ENCODE measurements at places on chromosomes 12 and 14.

GRCh38 chr12:113469949-113470743, 1.5 kb downstream of the LHX5 start:
- DNase-seq: no peak

DNA sequence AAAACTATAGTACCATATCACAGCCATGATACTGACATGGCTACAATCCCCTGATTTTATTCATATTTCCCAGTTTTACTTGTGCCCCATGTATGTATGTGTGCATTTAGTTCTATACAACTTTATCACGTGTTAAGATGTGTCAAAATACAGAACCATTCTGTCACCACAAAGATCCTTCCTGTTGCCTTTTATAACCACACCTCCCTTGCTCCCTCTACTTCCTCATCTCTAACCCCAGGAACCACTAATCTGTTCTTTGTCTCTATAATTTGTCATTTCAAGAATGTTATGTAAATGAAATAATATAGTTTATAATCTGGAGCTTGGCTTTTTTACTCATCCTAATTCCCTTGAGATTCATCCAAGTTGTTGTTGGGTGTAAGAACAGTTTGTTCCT, 358.4 kb downstream of the DPF3 start:
- no peak for DNase-seq

DNA sequence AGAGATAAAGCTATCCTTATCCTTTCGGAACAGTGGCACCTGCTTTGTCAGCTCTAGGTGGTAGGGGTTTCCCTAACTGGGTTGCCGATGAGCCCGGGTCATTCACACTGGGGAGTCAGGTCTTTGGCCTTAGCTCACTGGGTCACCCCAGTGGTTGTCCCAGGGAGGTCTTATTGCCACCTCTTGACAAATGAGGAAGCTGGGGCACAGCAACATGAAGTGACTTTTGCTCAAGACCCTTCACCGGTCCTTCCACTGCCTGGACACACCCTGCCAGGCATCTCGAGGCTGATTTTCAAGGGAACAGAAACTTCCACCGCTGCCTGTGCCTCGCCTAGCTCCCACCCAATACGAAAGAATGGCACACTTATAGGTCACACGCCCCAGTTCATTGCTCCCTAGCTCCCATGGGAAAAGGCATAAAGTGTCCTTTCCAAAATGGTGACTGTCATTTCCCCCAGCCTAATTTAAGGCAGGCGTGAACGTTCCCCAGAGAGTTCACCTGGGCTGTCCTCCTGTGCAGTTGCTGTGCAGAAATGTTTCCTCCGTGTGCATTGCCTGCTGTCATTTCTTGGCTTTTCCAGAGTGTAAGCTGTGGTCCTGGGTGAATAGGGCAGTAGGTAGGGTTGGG, 156.1 kb upstream of the CCND2 start:
- no peak for DNase-seq

- DNase-seq: peak; percentile 24
Measured at GRCh38 chr12:121132601-121133481, at the start of gene P2RX7. Gene P2RX7, plus strand, starts transcription at chr12:121132876. Its CDS starts 95 bp downstream, at chr12:121132971.

DNA sequence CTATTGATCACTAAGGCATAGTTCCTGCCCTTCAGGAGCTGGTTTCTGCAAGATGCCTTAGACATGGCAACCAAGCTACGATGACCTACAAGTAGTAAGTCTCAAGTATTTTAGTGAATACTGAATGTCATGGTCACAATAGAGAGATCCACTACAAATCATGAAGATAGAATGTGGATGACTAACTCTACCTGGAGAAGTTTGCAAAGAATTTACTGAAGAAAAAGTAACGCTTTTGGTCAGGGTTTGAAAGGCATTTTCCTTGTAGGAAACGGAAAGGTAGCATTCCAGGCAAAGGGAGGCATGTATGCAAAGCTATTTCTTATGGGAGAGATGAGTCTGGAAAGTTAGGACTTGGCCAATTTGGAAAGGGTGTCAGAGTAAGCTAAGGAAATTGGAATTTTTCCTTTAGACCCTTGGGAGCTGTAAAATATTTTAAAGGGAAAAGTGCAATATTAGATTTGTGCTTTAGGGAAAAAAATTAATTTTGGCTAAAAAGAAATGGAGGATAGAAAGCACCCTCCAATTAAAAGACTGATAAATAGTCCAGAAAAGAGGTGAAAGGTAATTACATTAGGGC, 377.5 kb downstream of the EGLN3 start:
- no peak for DNase-seq

GRCh38 chr14:27410981-27411380, 813.1 kb upstream of the NOVA1 start:
- no peak for DNase-seq

DNA sequence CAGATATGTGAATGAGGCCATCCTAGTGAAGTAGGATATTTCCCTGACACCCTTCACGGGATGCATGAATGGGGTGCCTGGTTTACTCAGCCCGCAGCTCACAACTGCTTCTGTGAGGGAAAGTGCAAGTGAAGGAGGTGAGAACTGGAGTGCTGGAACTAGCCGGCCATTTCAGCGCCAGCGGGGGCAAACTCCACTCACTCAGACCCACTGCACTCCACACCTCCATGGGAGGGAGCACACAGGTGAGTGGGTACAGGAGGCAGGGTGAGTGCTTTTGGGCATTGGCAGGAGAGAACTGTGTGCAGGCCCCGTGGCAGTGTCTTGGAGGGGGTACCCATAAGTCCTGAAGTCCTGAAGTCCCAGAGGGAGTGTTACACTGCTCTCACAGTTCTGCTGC, 1008.4 kb downstream of the SLC6A15 start:
- no peak for DNase-seq

- no peak for DNase-seq
Measured at GRCh38 chr12:34598352-34598827, 576.1 kb downstream of the ALG10 start.

- DNase-seq: no peak
Measured at GRCh38 chr12:4227046-4227445, 46.5 kb upstream of the CCND2 start.

GRCh38 chr14:103087343-103087835, 3.4 kb downstream of the LBHD2 start:
- no peak for DNase-seq

DNA sequence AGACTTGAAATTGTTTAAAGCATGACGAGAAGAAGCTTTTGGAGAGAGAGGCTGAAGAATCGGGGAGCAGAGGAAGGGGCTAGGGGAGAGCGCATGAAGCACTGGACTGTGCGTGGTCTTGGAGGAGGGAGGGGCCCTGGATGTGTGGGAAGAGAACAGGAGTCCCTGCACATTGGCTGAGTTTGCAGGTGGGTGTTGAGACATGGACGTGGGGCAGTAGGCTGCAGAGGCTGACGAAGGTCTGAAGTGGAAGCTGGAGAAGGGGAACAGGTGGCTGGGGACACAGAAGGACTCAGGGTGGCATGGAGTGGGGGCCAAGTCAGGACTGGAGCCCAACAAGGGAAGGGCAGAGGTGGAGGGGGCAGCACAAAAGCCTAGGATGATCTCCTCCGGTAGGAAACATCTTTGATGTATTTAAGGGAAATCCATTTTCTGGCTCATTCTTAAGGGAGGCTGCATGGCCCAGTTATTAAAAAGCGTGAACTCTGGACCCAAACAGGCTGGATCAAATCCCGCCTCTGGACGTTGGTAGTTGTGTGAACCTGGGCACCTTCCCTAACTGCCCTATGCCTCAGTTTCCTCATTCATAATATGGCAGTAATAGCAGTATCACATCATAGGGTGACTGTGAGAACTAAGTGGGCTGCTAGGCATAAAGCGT, 29.0 kb downstream of the ADGRD1 start:
- no peak for DNase-seq

- no peak for DNase-seq
Measured at GRCh38 chr12:3629057-3629830, 123.7 kb downstream of the CRACR2A start.

GRCh38 chr12:92556141-92556540, 146.6 kb upstream of the PLEKHG7 start:
- DNase-seq: no peak

- no peak for DNase-seq
Measured at GRCh38 chr14:55671641-55672040, 91.6 kb downstream of the KTN1 start.

GRCh38 chr12:24373004-24373403, 423.5 kb upstream of the SOX5 start:
- no peak for DNase-seq

DNA sequence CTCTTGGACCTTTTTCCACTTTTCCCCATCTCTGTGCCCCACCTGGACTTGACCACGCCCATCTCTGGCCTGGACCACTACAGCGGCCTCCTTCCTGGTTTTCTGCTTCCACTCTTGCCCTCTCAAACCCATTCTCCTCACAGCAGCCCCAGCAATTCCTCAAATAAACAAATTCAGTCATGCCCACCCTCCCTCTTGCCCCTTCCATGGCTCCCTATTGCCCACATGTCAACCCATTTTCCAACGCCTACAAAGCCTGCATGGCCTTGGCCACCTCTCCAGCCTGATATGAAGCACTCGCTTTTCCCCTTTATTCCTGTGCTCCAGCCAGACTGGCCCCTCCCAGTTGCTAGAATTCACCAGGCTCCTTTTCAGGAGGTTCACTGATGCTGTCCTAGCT, 5.9 kb upstream of the OTUB2 start:
- no peak for DNase-seq

DNA sequence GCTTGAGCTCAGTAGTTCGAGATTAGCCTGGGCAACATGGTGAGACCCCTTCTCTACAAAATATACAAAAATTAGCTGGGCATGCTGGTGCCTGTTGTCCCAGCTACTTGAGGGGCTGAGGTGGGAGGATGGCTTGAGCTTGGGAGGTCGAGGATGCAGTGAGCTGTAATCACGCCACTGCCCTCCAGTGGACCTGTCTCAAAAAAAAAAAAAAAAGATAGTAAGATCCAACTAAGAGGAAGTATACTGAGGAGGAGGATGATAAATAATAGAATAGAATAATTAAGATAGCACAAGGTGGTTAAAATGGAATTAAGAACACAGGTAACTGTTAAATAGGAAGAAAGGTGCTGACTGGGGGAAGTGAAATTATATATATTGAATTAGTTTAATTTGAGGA, 37.0 kb upstream of the BAZ1A start:
- DNase-seq: no peak

DNA sequence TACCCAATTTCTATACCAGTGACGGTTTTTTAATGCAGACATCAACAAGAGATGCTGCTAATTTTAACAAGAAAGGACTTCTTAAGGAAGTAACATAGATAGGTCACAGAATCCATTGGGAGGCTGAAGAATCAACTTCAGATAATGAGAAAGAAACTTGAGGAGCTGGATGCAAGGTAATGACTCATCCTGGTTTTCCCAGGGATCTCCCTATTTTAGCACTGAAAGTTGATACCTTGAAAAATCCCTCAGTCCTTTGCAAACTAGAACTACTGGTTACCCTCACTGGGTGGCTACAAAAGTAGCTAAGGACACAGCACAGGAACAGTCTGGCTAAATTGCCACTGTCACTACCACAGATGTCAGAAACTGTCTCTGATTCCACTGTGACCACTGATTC, 561.9 kb downstream of the FLRT2 start:
- DNase-seq: no peak

DNA sequence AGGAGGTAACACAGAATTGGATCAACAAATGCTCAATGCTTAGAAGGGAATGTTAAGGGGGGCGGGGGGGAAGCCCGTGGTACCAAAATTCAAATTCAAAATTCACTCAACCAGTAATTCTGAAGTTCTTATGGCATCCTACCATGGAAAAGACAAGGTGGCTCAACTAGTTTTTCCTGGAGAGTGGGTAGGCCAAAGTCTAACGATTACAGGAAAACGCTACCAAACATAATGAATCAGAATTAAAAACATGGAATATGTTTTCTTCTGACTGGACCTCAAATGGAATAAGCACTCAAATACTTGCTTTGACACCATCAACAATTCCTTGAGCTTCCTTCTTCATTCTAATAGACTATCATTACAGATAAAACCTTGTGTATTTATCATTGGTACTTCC, 2.3 kb downstream of the NACA start:
- DNase-seq: no peak

- DNase-seq: no peak
Measured at GRCh38 chr12:71092290-71092689, 65.5 kb downstream of the TSPAN8 start.

GRCh38 chr12:42426746-42427145, 100.8 kb downstream of the PPHLN1 start:
- DNase-seq: no peak

DNA sequence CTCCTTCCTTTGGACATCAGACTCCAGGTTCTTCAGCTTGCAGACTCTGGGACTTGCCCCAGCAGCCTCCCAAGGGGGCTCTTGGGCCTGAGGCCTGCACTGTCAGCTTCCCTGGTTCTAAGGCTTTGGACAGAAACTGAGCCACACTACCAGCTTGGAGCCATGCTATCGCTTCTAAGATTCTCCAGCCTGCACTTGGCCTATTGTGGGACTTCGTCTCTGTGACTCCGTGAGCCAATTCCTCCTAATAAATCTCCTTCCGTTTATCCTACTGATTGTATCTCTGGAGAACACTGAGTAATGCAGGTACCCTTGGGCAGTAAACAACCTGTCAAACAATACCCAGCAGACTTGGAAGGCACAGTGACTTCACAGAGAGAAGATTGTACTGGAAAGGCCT, 24.9 kb upstream of the RHOJ start:
- DNase-seq: no peak

GRCh38 chr12:25135531-25136154, 59.3 kb downstream of the DNAI7 start:
- DNase-seq: no peak

DNA sequence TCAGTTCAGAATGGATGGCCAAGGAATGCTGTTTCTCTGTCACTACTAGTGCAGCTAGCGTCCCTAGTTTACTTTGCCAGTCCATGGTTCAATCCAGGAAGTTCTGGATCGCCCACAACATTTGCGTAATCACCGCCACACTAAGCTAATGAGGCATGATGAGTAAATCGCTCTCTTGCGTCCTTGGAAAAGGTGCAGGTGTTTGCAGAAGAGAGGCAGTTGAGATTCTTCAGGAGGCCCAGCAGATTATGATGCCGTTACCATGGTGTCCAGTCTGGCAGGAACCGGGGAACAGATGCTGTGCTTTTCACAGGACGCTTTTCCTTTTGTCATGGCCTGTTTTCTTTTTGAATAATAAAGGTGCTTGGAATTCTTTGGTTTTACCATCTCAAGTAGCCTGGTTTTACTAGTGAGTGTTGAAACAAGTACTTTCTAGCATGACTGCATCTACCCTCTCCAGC, 9.0 kb downstream of the TPH2 start:
- no peak for DNase-seq

- no peak for DNase-seq
Measured at GRCh38 chr14:95490138-95490509, 26.3 kb downstream of the SYNE3 start.

DNA sequence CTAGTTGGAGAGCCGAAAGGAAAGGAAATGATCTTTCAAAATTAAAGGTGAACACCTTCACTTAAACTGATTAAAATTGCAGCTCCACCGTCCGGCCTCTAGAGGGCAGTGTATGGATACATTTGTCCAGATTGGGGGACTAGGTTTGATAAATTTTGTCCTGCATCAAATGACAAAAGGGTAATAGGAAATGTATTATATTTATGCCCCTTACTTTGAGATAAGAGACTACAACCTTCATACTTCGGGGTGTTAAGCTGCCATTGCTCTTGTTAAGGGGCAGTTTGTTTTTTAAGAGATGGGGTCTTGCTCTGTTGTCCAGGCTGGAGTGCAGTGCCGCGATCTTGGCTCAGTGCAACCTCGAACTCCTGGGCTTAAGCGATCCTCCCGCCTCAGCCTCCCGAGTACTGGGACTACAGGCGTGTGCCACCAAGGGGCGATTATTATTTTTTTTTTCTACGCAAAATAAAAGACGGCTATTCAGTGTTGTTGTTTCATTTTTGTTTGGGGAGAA, 818 bp upstream of the SUOX start:
- DNase-seq: no peak
